GM12865 (cell line): ENCODE measurements at places on chromosomes 1 and 21.

DNA sequence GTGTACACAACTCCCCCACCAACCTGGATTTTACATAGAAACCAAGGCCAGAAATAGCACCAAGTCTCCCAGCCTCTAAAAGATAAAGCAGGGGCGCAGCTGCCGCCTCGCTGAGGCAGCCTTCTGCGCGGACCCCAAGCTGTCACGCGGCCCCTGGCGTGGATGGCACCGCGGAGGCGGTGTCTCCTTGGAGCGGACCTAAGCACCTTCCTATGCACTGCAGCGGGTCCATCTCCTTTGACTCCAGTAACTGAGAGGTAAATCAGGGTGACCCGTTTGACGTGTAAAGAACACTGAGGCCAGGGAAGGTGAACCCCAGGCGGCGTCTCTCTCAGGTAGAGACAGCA lies 17.0 kb downstream of the ZNF697 start:
- DNase-seq, result no peak

GRCh38 chr21:25384782-25385181 lies 222.5 kb downstream of the MRPL39 start:
- DNase-seq, result no peak

DNA sequence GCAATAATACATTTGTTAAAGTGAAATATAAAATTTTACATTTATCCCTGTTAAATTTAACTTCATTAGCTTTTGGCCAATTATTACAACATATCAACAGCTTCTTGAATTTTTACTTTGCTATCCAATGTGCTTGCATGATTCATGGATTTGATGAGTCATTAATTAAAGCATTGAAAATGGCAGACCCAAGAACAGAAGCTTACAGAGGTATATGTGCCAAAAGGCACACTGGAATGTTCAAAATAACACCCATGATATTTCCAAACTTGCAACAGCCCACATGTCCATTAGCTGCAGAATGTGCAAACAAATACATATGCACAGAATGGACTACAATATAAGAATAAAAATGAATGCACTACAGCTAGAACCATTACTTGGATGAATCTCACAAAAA lies 76.4 kb upstream of the MAN1A2 start:
- no peak for DNase-seq

- DNase-seq, result no peak
These were observed 37.8 kb downstream of the LRRC8C start for GRCh38 chr1:89670711-89671110.

DNA sequence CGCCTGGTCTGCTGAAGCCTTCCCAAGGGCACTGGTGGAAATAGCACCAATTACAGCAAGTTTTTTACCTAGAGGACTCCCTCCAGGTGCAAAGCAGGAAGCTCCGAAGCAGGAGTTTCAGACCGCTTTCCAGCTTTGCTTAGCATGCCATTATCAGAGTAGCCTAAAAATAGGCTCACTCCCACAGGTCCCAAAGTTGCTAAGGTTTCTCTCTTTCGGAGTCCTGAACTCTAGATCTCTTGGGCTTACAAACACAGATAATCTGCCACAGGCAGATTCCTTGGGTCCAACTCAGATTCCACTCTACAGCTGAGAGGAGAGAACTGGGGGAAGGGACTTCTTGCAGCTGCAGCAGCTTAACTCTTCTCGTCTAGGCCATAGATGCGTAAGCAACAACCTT lies 22.5 kb downstream of the ZMYND12 start:
- DNase-seq, result no peak

- DNase-seq, result no peak
These were observed 1.9 kb downstream of the ANKRD34A start for GRCh38 chr1:145962157-145963102.

GRCh38 chr1:29855561-29856160 lies 619.3 kb downstream of the PTPRU start:
- no peak for DNase-seq

GRCh38 chr1:226490426-226490809 lies 58.1 kb upstream of the STUM start:
- no peak for DNase-seq

- DNase-seq, result no peak
These were observed 10.5 kb downstream of the CEP104 start for GRCh38 chr1:3846541-3846940.

DNA sequence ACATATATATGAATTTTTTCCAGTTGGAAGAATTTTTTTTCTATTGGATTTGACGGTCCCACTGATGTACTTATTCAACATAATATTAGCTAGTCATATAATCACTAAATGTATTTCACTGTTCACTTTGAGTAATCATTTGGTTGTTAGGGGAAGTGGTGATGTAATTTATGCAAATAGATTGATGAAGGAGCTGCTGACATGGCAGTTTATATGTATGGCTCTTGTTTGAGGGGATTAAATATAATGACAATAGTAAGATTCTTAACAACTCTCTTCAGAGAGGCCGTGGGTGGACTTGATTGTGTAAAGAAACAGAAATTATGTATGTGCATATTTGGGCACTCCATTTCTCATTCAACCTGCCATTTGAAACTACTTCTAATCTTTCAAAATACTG lies 653.6 kb upstream of the ADGRL4 start:
- DNase-seq, result no peak

DNA sequence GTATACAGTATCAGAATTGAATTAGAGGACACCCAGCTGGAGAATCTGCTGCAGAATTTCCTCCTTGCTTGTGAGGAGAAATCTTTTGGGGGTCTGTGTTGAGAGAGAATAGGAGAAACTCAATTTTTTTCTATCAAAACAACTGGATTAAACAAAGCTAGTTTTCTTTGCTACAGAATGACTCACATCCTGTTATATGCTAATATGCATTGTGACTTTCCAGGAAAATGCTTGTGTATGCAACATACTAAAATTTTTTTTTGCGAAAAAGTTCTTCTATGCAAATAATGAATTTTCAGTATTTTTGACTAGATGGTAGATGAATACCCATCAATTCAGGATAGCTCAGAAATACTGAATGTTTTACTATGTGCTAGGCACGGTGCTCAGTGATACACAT lies 2.2 kb downstream of the VAMP4 start:
- no peak for DNase-seq

- no peak for DNase-seq
These were observed 33.5 kb downstream of the CYYR1 start for GRCh38 chr21:26539566-26539965.

GRCh38 chr1:161207173-161207572 lies 5.0 kb downstream of the NDUFS2 start:
- DNase-seq, result no peak

DNA sequence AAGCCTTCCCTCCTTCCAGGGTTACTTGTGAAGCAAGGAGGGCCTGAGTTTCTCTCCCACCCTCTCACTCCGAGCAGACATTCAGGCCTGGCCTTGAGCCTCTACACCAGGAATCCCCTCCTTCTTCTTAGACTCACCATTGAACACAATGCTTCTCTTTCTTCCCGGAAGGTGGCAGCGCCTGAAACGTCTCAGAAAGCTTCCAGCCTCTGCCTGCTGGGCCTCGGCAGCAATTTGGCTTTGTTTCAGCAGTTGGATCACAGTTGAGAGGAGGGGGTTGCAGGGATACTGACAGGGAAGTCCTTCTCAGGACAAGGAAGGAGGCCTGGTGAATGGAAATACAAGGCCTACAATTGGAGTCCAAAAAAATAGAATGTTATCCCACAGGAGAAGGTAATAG lies 6.3 kb downstream of the CLDN8 start:
- DNase-seq, result no peak

GRCh38 chr1:18828224-18828623 lies 31.2 kb downstream of the TAS1R2 start:
- DNase-seq, result no peak

- no peak for DNase-seq
These were observed 15.8 kb downstream of the TMCC2 start for GRCh38 chr1:205243350-205244191.

DNA sequence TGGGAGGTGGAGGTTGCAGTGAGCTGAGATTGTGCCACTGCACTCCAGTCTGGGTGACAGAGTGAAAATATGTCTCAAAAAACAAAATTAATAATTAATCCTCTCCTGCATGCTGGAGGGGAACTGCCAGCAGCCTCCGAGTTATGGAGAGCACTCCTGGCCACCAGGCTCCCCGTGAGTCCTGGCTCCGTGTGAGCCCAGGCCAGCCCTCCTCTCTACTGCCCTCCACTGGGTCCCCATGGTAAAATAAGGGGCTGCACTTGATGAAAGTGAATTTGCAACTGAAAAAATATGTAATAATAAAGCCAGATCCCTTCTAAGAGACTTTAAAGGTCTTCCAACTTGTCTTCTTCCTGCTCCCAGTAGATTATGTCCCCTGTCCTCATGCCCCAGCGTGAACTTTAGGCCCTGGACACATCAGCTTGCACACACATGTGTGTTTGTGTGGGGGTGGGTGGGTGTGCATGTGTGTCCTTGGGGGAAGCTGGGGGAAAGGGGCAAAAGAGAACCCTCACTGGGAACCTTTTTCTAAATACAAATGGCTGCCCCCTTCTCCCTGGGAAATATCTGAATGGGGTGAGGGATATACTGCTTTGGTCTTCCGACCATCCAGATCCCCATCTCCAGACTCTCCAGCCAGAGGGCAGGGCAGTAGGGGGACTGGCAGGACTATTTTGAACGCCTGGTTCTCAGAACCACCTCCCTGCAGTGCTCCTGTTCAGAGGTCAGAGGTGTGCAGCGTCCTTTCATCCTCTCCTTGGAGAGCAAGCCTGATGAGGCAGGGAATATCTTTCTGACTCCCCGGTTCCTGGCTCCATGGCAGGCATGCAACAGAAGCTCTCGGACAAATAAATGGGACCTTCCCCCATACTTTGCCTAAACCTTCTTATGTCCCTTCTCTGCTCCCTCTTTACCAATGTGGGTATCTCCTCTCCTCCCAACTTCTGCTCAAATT lies 26.2 kb downstream of the NEK2 start:
- no peak for DNase-seq
